ENCODE measurements at places on chromosomes 11 and 22.

DNA sequence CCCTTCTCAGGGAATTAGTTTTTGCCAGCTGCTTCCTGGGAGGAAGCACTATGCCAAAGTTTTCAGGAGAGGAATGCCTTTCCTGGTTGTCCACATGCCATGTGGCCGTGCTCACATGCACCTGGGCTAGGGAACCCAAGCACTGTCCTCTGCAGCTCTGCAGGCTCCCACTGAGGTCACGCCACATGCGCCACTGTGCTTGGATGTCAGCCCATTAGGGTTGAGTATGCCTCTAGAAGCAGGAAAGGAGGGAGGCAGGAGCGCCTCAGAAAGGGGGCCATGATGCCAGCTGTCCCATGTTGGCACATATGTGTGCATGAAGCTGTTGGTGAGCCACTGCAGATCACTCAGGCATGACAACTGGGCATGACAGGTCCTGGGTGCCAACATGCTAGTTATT lies 81.6 kb upstream of the SUSD2 start:
- no peak for DNase-seq

DNA sequence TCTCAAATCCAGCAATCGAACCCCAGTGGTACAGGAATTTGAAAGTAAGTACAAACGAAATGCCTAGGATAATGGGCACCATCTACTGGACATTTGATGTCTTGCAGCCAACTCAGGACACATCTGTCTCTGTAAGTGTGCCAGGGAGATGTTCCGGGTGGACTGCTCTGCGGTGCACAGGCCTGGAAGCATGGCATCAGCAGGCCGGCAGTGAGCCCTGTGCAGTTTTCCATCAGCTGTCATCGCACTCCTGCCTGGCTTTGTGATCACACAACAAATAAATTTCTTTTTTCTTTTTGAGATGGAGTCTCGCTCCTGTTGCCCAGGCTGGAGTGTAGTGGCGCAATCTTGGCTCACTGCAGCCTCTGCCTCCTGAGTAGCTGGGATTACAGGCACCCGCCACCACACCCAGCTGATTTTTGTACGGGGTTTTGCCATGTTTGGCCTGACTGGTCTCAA lies 71.0 kb downstream of the JAM3 start:
- peak; percentile 31 for DNase-seq

DNA sequence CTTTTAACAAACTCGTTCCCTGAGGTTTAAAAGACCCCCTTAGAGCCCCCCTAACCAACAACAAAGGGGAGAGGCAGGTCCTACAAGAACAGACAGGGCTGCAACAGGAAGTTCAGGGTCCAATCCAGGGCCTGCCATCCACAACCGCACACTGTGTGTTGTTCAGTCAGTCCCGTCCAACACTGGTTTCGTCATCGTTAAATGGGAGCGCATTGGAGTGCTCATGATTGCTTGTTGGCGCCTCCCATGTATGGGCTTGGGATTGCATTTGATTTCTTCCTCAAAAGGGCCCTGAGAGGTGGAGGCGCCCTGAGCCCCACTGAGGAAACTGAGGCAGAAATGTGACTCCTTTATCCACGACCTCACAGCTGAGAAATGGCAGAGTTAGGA lies 174.1 kb downstream of the MN1 start:
- DNase-seq = no peak

- no peak for DNase-seq
These were observed 62.6 kb downstream of the MPPED1 start for GRCh38 chr22:43474161-43475101.

- no peak for DNase-seq
These were observed 15.4 kb downstream of the DERL3 start for GRCh38 chr22:23823331-23823791.

DNA sequence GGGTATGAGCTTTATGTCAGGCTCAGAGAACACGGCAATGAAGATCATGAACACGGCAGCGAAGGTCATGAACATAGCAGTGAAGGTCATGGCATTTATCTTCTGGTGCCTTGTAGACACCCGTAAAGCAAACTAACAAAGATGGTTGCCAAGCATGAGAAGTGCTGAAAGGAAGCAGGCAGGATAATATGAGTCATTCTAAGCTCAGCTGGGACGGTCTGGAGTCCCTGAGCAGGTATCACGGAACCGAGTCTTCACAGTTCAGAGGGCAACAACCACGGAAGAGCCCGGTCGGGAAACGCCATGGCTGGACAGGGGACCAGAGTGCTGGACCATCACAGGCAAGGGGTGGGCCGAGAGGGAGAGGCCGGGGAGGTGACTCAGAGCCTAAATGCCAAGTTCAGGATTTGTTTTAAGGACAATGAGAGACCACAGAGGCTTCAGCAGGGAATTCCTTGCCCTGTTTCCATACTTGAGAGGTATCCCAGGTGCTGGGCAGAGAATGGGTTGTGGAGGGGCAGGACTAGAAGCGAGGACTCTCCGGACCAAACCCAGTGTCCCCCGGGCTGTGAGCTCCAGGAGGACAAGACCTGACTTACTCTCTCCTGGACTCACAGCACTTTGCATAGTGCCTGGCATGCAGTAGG lies 13.1 kb upstream of the MS4A10 start:
- DNase-seq = no peak

GRCh38 chr11:86156397-86156955 lies 87.6 kb upstream of the PICALM start:
- no peak for DNase-seq

DNA sequence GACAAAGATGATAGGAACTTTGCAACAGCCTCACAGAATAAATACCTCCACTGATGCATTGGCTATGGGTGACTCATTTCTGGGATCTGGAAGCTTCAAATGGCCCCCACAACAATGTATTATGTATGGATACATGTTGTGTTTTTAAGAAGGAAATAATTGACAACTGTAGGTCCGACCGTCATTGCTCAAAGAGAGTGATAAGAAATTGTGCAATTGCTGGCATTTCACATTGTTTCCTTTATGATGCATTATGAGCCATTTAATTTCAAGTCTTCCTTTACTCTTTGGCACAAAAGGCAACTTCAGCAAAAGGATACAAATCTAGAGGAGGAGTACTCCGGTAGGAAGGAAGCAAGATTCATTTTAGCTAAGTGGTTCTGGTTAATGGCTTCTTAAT lies 2.0 kb downstream of the ANO3 start:
- no peak for DNase-seq

DNA sequence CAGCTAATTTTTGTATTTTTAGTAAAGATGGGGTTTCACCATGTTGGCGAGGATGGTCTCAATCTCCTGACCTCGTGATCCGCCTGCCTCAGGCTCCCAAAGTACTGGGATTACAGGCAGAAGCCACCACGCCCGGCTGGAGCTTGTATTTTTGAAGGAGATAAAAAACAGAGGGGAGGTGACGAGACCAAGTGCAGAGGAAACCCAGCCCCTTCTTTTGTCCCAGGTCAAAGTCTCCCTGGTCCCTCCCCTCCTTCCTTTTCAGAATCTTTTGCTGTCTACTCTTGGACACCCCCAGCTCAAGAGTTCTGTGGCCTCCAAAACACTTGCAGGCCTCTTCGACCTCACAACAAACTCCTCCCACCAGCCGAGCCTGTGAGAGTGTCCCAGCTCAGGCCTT lies 12.2 kb upstream of the TMEM184B start:
- DNase-seq = no peak

GRCh38 chr11:12868315-12869073 lies 140.6 kb upstream of the RASSF10 start:
- no peak for DNase-seq

DNA sequence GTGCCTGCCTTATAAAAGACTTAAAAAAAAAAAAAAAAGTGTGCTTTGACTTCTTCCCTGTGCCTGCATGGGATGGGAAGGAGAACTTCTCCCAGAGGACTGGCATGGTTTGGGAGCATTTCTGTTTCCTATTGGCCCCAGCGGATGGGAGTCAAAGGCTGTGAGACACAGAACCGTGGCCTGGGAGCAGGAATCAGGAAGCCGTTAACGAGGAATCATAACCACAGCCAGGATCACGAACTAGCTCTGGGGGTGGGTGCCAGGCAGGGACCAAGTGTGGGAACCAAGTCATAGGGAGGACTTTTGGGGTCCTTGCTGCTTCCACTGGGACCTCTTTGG lies 526 bp downstream of the C1QTNF6 start:
- no peak for DNase-seq

- DNase-seq = no peak
These were observed 74.7 kb downstream of the MN1 start for GRCh38 chr22:27726686-27727449.

GRCh38 chr11:65180877-65181568 lies 705 bp upstream of the CAPN1 start:
- DNase-seq = peak; percentile 61

- no peak for DNase-seq
These were observed 7.3 kb upstream of the MYEOV start for GRCh38 chr11:69286374-69287371.

DNA sequence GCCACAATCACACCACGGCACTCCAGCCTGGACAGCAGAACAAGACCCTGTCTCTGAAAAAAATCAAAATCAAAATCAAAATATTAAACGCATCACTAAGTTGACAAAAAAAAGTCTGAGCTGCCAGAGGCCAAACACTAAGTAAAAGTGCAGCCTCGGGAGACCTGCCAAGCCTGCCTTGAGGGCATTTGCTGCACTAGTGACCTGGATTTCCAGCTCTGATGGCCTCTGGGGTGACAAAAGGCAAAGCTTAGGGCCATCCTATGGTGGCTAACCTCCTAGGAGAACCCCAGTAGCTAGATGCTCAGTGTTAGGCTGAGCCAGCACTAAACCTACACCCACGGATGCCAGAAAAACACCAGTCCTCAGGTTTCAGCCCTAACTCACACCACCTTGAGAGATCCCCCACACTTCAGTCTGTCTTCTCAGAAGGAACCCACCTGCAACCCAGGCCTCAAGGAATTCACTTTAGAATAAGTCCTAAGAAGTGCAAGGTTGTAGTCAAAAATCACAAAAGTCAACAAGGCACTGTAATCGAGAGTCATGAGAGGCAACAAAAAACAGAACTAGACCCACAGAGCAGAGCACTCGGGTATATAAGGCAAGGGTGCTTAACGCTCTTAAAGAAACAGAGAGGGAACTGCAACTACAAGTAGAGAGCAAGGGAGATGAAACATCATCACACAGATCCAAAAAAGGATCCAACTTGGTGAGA lies 28.6 kb downstream of the GNB1L start:
- no peak for DNase-seq

GRCh38 chr11:64055077-64055476 lies 19.3 kb downstream of the FLRT1 start:
- DNase-seq = no peak

GRCh38 chr11:38818720-38819119 lies 2220.7 kb upstream of the RAG2 start:
- no peak for DNase-seq

GRCh38 chr11:16780698-16781550 lies 42.5 kb downstream of the C11orf58 start:
- DNase-seq = no peak

DNA sequence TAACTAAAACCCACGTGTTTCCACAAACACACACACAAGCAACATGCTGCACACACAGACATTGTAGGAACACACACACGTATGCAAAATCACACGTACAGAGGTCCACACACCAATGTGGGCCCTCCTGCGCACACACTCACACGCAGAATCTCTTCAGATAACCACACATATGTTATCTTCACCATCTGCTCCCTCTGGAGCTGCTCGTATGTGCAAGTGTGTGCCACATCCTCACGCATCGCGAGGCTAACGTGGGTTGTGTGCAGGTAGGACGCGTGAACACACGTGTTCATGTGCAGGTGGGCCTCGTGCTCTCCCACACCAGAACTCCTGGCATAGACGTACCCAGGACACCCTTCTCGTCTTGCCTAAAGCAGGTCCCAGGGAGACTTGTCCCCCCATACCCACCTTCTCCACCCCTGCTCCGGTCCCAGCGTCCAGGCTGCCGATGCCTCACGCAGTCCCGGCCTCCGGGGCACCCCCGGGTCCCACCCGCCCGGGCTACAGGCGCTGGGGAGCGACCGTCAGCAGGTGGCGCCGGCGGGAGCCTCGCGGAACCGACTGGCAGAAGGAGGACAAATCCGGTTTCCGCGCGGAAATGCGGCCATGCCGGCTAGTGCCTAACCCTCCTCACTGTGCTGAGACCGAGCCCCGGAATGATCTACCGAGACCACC lies 10.3 kb upstream of the IGSF9B start:
- DNase-seq = peak; percentile 72

DNA sequence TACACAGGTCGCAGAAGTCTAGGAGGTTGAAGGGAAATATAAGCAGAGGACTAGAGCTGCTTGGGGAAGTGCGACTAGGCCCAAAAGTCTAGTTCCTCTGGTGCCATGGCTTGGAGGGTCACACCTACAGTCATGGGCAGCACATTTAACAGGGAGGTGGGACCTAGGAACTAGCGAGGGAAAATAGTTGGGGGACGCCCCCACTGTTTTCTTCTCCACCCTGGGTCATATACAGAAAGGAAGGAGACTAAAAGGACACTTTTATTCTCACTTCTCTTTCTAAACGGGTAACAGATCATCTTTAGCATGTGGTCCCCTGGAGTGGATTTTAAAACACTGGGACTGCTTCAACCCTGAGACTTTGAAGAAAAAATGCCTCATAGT lies 16.6 kb downstream of the APIP start:
- DNase-seq = peak; percentile 10

GRCh38 chr11:57402188-57403002 lies 11.9 kb upstream of the PRG2 start:
- DNase-seq = no peak

GRCh38 chr11:122108192-122108799 lies 7.7 kb downstream of the BLID start:
- DNase-seq = peak; percentile 19

DNA sequence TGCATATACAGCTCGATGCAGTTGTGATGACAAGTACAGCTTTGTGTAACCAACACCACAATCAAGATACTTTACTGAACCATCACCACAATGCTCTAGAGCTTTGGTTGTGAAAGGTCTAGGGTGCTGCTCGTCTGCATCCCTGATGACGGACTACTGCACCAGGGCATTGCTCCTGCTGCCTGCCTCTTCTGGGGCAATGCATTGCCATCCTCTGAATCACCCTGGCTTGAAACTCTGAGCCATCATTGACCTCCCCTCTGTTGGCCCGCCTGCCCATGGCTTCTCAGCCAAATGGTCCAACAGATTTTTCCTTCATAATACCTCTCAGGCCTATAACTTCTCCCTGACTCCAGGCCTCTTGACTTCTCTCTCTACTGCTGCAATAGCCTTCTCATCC lies 77.4 kb upstream of the CSNK2A3 start:
- DNase-seq = no peak

- DNase-seq = no peak
These were observed 665.3 kb downstream of the OPCML start for GRCh38 chr11:132866783-132867545.

DNA sequence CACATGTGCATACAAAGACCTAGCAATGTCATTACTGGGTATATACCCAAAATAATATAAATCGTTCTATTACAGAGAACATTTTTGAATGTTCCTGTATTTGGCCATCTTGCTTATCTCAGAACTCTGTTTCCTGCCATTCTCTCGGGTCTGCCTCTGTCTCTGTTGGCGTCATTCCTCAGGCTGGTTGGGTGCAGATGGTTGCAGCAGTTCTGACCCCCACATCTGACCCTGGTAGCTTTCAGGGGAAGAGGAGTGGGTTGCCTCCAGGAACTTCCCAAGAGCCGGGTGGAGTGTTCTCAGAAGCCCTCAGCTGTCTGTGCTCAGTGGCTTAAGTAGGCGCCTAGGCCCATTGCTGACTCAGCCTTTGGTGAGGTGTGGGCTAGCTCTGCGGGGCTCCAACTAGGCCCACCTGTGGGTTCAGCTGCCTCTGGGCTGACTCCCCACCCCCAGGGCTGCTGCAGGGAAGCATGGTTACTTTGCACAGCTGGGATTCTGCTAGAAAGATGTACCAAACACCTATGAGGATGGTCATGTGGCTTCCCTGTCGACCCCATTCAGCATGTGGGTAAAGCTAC lies 114.0 kb downstream of the TBC1D22A start:
- DNase-seq = no peak

GRCh38 chr11:73538381-73538872 lies 59.5 kb downstream of the FAM168A start:
- no peak for DNase-seq

Measured in stimulated activated CD4-positive, alpha-beta T cell treated with anti-CD3 and anti-CD28 coated beads, Interleukin-2, amount 100 ng/mL, for 48 hours (primary cell).